GM13976 (cell line): ENCODE measurements at places on chromosomes 7 and 10.

DNA sequence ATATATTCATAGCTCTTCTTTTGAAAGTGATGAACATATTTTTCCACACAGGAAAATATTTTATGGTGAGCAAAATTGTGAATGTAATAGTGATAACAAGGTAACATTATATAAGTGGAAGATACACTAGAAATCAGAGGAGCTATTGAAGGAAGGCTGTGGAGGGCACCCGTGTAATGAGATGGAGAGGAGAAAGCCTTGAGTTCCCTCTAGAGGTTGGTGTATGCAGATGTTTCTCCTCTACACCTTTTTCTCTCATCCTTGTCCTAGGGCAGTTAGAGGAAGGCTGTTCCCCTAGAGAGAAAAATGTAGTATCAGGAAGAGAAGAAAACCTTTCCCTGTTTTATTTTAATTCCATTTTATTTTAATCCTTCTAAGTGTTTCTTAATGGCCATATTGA lies 54.6 kb upstream of the NRG3 start:
- no peak for DNase-seq

DNA sequence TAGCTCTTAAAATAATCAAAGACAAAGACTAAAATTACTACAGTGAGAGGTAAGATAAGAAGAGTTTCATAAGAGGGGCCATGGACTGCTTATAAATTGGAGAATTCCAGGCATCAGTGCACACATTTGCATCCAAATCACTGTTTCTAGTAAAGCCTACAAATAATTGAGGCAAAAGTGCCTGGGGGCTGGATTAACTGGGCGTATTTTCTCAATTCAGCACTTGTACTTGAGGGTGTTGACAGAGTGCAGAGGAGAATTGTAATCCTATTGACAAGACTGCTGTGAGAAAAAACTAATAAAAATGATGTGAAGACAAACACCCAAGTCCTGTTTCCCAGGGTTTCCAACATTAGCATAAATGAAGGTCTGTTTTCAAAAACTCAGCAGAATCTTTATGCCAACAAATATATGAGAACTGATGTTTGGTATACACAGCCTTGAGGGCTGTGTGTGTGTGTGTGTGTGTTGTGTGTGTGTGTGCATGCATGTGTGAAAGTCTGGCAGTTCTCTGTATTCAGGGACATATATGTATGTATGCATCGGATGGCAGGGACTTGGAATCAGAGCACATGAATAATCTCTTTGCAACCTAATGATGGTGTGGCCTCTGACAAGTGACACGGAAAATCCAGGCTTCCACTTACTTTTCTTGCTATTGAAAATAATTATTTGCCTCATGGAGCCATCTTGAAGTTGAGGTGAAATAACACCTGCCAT lies 182.1 kb upstream of the CDC14C start:
- no peak for DNase-seq

GRCh38 chr10:25978771-25979170 lies 44.7 kb downstream of the MYO3A start:
- no peak for DNase-seq

- no peak for DNase-seq
Observed at GRCh38 chr7:82722946-82723345, 279.4 kb upstream of the CACNA2D1 start.

DNA sequence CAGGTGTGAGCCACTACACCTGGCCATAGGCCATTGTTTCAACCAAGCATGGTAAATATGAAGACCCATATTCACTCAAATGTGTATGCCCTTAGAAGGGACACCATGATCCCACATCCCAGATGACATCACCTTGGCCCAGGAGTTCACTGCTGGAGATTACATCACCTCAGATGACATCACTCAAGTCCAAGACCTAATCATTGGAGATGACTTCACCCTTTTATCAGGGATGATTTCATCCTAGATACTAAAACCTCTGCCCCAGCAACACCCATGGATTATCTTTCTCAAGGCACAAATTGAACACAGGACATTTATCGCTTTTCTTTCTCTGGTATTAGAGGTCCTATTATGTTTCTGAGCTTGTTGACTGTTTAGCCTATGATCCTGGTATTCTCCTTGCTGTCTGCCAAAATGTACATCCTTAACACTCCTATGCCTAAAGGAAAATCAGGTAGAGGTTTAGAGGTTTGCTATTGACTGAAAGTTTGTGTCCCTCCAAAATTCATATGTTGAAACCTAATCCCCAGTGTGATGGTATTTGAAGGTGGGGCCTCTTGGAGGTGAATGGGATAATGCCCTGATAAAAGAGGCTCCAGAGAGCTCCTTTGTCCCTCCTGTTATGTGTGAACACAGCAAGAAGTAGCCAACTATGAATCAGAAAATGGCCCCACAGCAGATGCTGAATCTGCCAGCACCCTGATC lies 9.8 kb upstream of the CYP2C18 start:
- DNase-seq = no peak

DNA sequence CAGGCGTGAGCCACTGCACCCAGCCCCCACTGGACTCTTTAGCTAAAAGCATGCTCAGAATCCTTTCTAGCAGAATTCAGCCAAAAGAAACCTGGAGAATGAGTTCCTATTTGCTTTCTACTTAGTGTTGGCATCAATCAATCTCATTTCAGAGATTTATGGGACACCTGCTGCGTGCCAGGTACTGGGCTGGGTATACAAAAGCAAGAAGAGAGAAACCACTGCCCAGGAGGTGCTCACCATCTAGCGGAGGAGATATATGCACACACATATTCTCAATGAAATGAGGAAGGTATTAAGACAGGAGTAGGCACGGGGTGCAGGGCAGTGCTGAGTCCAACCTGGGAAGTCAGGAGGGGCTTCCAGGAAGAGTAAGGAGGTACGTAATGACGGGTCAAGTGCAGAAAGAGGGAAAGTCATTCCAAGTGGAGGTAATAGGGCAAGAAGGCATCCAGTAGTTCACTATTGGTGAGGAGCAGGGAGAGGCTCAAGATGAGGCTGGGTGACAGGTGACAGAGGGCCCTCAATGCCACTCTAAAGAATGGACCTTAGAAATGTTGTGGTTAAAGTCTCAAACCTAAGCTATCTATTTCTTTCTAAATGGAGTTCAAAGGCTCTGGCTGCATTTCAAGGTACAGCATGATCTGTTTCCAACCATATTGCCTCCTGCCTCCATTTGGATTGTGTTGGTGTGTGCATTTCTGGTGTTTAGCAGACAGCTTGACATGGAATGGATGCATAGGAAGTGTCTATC lies 22.1 kb downstream of the ABLIM1 start:
- no peak for DNase-seq

- DNase-seq = no peak
Observed at GRCh38 chr10:119831656-119832055, 41.0 kb downstream of the MCMBP start.

DNA sequence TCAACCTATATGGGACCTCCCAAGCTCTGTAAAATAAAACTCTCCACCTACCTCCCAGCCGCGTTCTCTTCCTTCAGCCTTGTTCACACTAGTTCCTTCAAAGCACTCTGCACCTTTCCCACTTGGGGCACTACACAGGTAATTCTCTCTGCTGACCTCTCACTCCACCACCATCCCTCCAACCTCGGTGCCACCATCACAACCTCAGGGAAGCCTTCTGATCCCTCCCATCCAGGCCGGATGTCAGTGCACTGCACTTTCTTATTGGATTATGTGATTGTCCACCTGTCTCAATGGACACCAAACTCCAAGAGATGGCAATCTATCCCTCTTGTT lies 7.0 kb downstream of the LARP4B start:
- DNase-seq = no peak

DNA sequence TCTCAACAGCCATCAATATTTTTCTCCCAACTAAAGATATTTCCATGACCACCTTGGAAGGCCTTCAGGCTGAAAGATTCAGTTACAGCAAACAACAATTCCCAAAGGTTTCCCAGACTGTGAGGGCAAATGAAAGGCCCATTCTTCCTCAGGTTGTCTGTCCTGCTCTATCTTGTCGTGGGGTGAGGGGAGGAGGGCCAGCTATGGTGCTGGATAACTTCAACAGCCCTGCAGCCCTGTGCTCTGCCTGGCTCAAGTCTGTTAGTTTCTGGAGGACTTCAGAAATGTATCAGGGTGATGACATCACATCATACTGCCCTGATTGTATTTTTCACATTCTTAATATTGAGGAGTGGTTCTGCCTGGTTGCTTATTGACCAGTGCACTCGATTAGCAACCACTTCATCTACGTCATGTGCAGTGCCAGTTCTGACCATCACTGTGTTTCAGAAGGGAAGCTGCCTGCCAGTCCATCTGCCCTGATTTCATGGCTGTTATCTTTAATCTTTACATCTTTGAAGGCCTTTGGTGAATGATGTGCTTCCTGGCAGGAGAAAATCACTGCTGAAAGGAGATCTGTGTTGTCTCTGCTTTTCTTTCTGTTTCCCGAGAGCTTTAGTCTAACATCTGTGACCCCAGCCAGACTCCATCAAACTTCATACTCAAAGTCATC lies 135.5 kb downstream of the NRF1 start:
- no peak for DNase-seq

- no peak for DNase-seq
Observed at GRCh38 chr10:114526126-114526503, 121.8 kb upstream of the AFAP1L2 start.

GRCh38 chr7:48250441-48250951 lies 79.2 kb downstream of the ABCA13 start:
- no peak for DNase-seq

DNA sequence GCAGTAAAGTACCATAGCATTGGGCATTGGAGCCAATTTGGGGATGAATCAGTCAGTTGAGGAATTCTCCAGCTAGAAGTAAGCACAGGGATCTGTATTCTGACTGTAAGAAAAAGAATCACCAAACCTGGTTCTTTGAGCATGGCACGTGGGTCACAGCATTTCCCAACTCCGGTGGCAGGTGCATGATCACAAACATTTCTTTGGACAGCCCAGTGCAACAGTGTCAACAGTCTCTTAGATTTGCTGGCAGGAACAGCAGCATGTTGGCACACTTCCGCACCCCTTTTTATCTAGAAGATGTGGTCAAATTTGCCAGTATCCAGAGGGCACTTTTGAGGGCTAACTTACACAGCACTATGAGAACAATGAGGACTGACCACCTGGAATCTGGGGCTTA lies 437.5 kb upstream of the GHITM start:
- no peak for DNase-seq

GRCh38 chr7:93921607-93922566 lies at the start of gene GNG11:
Gene GNG11 (plus strand): TSS chr7:93921735. CDS start chr7:93922138, 403 bp downstream.
- peak; percentile 66 for DNase-seq
